ENCODE measurements at places on chromosomes 16 and 17.

DNA sequence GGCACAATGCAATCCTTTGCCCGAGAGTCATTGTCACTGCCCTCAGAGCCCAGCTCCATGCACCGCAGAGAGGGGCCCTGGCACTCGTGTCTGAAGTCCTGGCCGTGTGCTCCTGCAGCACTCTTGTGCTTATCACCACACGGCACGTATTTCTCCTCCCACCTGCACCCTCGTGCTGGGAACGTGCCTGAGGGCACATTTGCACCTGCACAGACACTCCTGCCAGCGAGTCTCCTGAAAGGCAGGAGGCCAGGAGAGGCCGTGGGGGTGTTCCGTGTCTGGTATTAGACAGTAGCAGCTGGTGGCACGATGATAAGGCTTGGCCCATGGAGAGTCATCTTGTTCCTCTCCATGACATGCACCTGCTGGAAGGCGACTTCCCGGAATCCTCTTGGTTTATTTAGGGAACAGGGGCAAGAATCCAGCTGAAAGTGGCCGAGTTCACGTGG, 3.4 kb upstream of the ACSF3 start:
- no peak for DNase-seq

DNA sequence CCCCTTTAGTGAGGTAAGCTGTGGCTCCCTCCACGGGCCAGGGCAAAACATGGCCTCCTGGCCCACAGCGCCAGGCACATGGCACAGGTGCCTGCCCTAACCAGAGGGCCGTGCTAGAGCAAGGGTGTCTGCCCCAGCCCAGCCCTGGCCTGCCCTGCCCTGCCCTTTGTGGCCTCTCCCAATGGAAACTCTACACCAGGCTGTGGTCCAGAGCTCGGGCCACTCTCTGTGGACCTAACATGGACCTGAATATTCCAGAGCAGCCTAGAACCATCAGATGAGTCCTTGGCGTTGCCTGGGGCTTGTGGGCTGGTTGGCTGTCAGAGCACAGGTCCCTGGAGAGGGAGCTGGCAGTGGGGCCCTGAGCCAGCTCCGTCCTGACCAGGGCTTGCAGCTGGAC, 8.0 kb upstream of the MRPL12 start:
- no peak for DNase-seq

GRCh38 chr16:11901091-11901490, 14.7 kb downstream of the GSPT1 start:
- DNase-seq: no peak

DNA sequence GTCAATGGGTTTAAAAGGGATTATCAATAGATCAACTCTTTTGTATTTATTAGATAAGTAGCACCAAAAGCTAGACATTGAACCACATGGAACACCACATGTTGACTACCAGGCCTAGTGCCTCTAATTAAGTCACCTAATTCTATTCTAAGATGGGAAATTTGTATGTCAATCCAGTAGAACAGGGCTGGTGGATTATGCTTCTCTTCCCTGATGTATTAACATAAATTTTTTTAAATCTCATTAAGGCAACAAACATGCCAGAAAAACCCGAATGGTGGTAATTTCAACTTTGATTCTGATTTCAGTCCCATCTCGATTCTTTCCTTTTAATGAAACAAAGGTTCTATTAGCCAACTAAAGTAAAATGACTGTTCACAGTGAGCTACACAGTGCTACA, 92.6 kb downstream of the KANSL1 start:
- no peak for DNase-seq

- DNase-seq: no peak
These were observed 96.8 kb downstream of the IRF8 start for GRCh38 chr16:85995541-85996423.

GRCh38 chr17:1467258-1467657, 11.2 kb upstream of the CRK start:
- DNase-seq: no peak
